ENCODE measurements at places on chromosomes 5 and 9.

DNA sequence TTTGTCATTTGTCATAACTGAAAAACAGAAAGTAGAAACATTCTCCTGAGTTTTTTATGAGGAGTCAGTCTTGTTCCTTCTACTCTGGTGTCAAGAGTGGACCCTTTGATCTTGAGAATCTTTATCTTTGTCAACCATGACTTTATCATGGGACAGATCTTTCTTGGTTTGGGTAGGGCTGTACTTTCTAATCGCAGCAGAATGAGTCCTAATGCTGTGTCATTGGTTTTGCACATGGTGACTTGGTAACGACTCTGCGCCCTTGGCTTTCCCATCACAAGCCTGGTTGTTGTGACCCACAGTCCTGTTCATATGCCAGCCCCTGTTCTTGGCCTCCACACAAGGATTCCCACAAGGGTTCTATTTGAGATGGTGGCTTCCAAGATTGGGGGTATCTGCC lies 45.6 kb downstream of the AOPEP start:
- DNase-seq: no peak

DNA sequence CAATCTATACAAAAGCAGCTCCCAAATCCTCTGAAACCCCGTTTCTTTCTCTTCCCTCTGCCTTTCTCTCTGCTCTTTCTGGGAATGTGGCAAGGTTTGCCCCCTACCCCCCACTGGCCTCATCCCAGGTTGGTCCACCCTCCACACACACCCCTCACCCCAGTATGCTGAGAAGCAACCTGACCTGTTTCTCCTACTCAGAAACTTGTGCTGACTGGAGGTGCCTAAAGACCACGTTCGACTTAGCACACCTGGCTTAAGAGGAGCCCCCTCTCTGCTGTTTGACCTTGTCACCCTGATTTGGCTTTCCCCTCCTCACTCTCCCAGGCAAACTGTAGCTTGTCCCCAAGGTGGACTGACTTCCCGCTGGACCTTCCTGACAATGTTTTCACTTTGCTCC lies 1.1 kb upstream of the SEPTIN8 start:
- DNase-seq: no peak

GRCh38 chr9:133826289-133827085 lies 88.3 kb upstream of the SARDH start:
- no peak for DNase-seq

DNA sequence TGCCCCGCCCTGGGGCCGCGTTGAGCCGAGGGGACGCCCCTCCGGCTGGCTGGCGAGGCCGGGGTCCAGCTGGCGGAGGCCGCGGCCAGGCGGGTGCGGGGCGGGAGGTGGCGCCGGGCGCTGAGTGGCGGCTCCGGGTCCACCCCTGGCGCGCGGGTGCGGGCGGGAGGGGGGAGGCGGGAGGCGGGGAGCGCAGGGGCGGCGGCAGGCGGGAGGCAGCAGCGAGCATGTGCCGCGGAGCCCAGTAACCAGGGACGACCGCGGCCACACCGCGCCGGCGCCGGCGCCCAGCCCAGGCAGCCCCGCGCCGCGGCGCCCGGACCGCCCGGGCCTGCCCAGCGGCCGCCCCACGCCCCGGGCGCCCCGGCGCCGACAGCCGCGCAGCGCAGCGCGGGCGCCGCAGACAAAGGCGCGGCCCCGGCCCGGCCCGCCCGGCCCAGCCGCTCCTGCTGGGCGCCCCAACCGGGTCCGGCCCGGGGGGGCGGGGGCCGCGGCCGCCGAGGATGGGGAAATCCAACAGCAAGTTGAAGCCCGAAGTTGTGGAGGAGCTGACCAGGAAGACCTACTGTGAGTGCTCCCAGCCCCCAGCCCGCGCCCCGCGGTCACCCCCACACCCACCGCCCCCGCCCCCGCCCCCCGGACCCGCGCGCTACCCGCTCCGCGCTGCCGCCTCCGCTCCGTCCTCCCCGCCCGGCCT lies at the start of gene NCS1:
Gene NCS1 (plus strand): TSS at position 244 of the 697 bp plus-strand sequence. CDS start 260 bp downstream, at position 504.
- peak; percentile 45 for DNase-seq

GRCh38 chr5:37757980-37758582 lies 81.8 kb downstream of the GDNF start:
- no peak for DNase-seq

DNA sequence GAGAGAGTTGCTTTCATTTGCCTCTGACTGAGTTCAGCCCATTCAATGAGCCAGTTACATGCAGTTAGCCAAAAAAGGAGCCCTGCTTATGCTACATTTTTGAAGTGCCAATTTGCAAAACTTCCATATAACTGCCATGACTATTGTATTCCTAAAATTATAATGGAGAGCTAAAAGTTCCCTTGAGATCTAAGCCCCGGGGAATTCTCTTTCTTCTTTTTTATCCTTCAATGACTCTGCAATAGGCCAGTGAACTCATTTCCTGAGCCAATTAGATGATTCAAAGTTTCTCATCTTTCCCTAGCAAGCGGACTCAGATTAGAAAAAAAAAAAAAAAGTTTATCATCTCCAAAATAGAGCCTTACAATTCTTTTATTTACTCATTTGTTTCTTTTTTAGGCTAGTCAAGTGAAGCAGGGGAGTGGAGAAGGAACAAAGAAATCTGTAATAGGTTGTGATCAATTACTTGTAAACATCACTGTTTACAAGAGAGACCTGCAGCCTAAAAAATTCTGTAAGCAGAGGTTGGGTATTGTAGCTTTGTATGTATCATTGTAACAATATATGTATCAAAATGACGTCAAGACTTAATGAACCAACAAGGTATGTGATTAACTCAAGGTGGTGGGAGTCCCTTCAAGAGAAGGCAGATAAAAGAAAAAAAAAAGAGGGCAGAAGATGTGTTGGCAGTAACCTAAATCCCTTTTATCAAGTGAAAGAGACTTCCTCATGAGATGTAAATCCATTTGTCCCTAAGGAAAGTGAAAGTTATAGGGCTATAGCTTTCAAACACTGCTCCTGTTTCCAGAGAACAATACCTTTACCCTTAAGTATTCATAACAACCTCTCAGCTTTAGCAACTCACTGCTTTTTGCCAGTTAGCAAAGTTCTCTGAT lies 48.7 kb upstream of the HOMER1 start:
- DNase-seq: no peak

GRCh38 chr5:143343042-143343441 lies 60.4 kb downstream of the NR3C1 start:
- no peak for DNase-seq

DNA sequence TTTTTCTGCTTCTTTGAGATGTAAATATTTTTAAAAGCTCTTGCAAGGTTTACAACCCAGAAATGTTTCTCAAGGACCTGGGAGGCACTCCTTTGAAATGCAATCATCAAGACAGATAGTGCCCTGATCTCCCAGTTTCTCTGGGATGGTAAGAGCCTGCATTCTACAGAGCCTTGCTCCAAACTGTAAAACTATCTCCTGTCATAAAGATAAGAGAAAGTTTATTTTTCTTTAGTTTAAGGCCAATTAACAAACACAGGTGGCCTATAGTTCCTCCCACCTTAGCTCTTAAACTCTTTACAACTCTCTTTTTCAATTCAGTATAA lies 1231.1 kb upstream of the NUDT12 start:
- no peak for DNase-seq

- DNase-seq: no peak
Observed at GRCh38 chr9:86549401-86549811, 195.2 kb upstream of the TUT7 start.

- DNase-seq: no peak
Observed at GRCh38 chr9:121484651-121485446, 14.8 kb downstream of the GGTA1 start.

DNA sequence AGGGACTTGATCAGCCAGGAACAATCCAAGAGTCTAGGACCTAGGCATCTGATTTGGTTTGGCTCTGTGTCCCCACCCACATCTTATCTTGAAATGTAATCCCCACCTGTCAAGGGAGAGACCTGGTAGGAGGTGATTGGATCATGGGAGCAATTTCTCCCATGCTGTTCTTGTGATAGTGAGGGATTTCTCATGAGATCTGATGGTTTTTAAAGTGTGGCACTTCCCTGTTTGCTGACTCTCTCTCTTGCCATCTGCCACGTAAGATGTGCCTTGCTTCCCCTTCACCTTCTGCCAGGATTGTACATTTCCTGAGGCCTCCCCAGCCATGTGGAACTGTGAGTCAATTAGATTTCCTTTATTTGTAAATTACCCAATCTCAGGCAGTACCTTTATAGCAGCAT lies 201.7 kb upstream of the ACTBL2 start:
- DNase-seq: no peak

DNA sequence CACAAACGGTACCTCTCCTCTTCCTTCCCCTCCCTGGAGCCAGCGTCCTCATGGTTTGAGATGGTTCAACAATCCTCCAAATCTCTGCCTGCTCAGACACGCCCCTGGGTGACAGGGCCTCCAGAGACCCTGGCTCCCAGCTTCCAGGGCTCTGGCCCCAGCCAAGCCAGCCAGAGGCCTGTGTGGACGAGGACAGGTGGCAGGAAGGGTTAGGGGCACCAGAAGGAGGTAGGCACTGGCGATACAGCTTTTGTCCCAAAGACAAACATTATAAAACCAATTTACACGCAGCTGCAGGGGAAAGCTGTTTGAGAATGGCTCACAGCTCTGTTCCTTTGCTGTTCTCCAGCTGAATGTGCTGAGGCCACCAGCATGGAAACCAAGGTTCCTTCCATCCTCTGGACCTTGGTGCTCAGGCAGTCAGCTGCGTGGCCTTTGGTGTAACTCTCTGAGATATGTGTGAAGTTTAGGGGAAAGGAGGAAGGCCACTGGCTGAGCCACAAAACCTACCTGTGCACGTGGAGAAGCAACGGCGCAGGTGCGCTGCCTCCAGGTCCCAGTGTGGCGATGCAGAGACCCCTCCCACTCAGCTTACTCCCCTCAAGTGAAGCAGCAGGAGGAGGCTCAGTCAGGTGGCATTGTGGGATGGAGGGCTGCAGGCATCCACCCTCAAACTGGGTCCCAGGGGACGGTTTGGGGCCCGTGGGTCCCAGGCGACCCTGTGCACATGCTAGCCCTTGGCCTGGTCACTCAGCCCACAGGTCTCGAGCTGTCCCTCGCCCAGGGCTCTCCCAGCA lies 4.3 kb upstream of the QRFP start:
- DNase-seq: no peak

- DNase-seq: no peak
Observed at GRCh38 chr5:35188031-35188457, 42.2 kb downstream of the PRLR start.

GRCh38 chr5:144427866-144428265 lies 257.2 kb downstream of the KCTD16 start:
- DNase-seq: no peak

GRCh38 chr5:60636001-60636400 lies 64.0 kb downstream of the DEPDC1B start:
- no peak for DNase-seq

DNA sequence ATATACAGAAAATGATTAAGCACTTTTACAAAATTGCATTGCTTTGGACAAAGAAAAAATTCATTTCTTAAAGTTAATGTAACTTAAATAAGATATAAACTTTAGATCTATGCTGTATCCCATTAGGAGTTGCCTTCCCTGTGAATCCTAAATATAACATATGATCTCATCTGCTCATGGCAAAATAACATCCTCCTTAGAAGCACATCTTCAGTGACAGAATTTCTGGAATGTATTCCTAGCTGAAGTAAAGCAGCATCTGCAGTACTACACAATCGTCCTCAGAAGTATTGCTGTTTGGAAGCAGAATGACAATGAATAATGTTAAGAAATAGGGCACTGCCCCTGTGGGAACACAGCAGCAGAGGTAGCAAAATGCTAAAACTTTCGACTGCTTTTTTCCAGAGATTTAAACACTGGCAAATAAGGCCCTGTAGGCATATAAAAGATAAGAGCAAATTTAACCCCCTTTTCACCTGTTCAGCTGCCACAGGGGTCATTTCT lies 571.0 kb downstream of the PTPRD start:
- no peak for DNase-seq

- no peak for DNase-seq
Observed at GRCh38 chr9:14243514-14244042, 70.4 kb downstream of the NFIB start.

DNA sequence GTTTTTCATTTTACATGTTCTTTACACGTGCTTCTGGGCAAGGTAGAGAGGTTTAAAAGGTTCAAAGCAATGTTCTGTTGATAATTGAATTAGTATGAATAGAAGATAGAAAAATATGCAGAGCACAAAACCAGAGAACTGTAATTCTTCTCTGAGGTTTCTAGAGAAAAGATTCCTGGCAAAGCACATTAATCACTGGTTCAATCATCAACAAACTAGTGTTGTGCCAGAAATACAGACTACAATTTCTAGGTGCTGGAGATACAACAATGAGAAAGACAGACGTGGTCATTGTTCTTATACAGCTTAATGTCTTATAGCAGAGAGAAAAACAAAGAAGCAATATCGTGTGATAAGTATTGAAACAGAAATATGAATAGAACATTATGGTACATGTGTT lies 25.5 kb downstream of the MEGF9 start:
- DNase-seq: no peak

DNA sequence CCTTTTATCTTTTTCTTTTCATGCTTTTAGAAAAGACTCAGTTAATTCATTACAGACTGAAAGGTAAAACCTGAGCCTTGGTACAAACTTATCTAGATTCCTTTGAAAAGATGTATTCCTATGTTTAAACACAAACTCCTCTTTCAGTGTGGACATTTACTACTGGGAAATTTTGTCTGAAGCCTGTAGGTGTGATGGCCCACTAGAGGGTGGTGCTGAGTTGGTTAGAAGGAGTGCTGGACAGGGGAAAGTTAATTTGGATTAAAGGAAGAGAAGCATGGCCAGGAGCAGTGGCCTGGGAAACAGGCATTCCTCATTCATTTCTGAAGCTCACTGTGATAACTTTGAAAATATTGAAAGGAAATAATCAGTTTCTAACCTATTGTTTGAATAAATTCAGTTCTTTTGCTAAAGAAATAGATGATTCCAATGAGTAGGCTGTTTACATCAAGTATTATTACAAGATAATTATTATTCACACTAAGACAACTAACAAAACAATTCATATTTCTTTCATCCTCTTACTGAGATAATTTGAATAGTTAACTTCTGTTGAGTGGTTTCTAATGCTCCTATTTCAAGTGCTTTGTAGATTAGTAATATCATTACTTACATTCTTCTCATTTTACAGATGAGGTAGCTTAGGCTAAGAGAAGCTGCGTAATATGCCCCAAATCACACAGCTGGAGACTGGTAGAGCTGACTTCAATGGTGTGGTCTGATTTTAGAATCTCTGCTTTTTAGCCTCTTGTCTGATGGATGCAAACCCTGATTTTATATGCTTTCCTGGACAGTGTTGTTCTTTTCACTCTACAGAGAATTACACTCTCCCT lies 150.9 kb downstream of the ADGRV1 start:
- DNase-seq: no peak

DNA sequence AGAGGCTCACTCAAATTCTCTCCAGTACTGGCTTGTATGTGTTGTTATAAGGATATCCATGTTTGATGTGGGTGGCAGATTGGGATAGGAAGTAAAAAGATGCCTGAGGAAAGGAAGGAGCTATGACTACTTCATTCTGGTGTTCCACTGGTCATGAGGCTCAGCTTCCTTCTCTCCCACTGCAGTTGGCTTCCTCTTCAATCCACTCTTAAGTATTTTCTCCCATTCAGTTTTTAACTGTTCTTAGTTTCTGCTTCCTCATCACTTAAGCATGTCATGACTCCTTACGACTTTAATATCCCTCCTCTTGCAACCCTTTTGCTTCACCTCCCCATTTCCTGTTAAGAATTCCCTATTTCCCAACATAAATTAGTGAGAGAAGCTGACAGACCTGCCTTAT lies 81.1 kb downstream of the PJA2 start:
- no peak for DNase-seq

GRCh38 chr5:31815376-31815775 lies 176.4 kb downstream of the PDZD2 start:
- DNase-seq: no peak
